RKO (cell line): ENCODE measurements at places on chromosomes 5 and 9.

- DNase-seq: no peak
Measured at GRCh38 chr5:83688281-83688680, 32.4 kb downstream of the HAPLN1 start.

DNA sequence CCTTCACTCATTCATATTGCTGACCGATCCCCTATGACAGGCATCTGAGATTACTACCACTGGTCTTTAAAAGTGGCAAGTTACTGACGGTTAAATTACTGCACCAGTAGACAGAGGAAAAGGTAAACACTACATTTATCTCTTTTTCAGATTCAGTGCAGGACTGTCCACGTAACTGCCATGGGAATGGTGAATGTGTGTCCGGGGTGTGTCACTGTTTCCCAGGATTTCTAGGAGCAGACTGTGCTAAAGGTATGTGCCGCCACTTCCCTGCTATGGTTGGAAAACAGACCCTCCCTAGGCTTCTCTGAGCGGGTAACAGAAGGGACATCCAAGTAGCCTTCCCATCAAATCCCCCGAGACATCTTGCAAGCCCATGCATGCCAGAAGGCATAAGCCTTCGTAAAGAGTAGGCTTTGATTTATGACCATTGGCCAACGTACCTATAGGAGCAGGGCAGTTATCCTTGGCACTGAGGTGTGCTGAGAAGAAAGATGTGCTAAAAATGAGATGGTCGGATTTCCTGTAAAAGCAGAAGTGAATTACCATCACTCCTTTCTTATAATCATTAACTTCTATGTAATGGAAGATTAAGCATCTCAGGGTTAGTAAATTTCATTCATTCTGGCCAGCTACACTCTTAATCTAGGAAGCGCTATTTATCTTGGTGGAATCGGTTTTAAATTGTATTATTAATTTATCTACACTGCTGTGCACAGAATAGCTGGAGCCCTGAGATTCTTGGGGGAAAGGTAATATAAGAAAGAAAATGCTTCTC, 193.4 kb upstream of the WWC1 start:
- no peak for DNase-seq

DNA sequence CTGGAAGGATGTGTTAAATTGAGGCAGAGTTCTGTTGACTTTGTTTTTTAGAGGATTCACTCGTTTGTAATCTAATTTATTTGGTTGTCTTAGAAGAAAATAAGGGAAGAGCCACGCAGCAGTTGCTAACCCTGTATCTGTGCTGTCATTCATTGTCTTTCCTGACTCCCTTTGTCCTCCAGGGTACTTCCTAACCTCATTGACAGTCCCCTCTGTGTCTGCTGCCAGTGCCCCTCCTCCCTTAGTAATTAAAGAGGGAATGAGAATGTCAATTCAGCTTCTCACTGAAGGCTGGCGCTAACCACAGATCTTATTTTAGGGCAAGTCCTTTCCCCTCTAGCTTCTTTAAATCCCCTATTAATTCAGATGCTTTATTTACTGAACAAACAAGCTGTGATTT, 84.0 kb downstream of the MAST4 start:
- no peak for DNase-seq

DNA sequence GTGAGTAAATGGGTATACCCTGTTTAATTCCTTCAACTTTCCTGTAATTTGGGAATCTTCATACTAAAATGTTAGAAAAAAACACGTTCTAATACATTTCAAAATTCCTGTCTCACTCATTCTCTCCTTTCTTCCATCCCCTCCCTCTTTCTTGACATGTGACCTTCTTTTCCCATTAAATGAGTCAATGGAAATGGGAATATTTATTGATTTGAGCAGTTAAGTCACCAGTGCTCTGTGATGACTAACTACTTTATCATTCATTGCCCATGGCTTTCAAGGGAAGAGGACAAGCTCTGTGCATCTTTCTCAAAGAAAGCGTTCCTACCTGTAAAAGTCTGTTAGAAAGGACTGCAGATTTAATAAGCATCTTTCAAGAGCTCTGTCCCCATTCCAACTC, 144.4 kb upstream of the MAP3K1 start:
- no peak for DNase-seq

DNA sequence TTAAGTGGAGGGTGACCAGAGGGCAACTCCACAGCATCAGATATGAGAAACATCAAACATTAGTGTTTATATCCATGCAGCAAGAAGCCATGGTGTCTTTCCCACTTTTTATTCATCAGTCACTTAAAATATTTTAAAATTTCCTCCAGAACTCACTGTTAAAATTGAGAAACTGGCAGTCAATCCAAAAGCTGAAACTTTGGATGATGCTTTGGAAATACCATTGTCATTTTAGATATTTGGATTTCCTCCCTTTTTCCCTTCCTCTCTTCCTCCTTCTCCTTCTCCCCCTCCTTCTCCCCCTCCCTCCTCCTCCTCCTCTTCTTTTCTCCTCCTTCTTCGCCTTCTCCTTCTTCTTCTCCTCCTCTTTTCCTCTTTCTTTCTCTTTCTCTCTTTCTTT, 33.1 kb upstream of the NTRK2 start:
- no peak for DNase-seq

DNA sequence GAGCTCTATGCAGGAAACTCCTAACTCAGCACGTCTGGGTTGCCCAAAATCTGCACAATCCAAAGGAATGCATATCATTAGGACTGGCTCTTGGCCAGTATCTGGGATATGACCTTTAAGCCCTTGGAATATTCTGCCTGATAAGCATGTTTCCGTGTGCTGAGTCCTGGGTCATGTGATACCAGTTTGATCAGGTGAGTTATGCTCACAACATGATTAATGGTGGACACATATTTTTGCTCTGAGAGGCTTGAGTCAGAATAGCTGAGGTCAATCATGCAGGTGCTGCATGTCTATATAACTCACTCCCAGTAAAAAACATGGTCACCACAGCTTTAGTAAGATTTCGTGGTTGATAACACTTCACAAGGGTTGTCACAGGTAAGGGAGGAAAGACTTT, 408.8 kb downstream of the YTHDC2 start:
- DNase-seq: peak; percentile 5

DNA sequence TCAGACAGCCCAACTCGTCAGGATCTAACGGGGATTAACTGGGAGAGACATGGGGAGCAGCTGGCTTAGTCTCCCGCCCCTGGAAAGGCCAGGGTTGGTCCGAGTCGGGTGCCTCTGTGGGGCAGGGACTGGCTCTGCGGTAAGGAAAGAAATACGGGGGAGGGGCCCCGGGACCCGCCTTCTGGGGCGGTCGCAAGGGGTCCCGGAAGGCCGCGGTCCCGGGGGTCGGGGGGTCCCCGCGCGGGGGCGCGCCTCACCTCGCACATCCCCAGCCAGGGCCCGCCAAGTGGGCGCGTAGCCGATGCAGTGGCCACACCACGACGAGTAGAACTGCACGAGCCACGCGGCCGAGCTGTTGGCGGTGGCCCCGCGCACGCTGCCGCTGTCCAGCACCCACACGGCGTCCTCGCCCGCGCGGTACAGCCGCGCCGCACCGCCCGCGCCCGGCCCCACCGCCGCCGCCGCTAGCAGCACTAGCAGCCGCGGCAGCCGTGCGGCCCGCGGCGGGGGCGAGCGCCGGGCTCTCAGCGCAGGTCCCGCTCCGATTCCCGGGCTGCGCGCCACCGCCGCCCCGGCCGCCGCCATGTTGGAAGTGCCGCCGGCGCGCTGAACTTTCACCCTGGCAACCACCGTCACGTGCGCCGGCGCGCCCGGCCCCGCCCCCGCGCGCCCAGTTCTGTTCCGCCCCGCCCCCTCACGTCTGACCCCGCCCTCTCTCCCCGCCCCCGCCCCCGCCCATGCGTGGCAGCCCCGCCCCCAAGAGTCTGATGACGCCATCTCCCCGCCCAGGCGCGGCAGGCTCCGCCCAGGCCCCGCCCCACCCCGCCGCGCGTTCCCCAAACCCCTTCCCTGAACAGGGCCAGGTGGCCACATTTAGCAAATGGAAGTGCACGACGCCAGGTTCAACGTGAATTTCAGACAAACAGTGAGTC, at the start of gene QSOX2:
QSOX2 (minus strand) TSS at position 594 of the 932 bp plus-strand sequence; CDS start at position 585, 9 bp downstream.
- peak; percentile 90 for DNase-seq

- DNase-seq: no peak
Measured at GRCh38 chr5:42991404-42992087, 48.6 kb downstream of the ANXA2R start.

GRCh38 chr9:131826053-131826452, 86.2 kb upstream of the RAPGEF1 start:
- no peak for DNase-seq

- peak; percentile 12 for DNase-seq
Measured at GRCh38 chr5:130605234-130605633, 559.8 kb downstream of the HINT1 start.

- no peak for DNase-seq
Measured at GRCh38 chr5:160284291-160284873, 28.0 kb downstream of the CCNJL start.

GRCh38 chr5:141633871-141634561, 2.6 kb downstream of the HDAC3 start:
- no peak for DNase-seq

DNA sequence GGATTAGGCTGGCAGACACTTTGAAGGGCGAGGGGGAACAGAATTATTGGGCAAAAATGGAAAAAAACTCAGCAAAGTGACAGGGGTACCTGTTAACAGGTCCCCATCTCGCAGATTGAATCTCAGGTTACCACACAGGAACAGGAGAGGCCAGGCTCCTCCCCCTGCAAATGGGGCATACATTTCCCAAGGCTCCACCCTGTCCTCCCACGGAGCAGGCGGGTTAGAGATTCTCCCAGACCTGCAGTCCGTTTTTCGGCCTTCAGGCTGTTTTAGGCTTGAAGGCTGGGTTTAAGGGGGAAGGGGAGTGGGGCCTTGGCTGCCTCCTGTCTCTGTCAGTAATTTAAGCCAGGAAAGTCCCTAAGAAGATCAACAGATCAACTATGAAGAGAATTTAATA, 42.7 kb downstream of the LRRC70 start:
- no peak for DNase-seq

- no peak for DNase-seq
Measured at GRCh38 chr5:180338001-180338707, 15.0 kb downstream of the GFPT2 start.

- no peak for DNase-seq
Measured at GRCh38 chr5:135626636-135627035, 47.8 kb upstream of the CXCL14 start.

GRCh38 chr5:39876146-39876545, 451.4 kb upstream of the DAB2 start:
- DNase-seq: no peak

- DNase-seq: no peak
Measured at GRCh38 chr5:6378766-6379103, 388 bp upstream of the MED10 start.
